ENCODE measurements at places on chromosomes 3 and 15.

GRCh38 chr3:70488816-70489215 is 176.4 kb upstream of the MDFIC2 start:
- no peak for DNase-seq

GRCh38 chr15:81954158-81954783 is 91.5 kb downstream of the MEX3B start:
- no peak for DNase-seq

- DNase-seq: peak; percentile 71
Measured at GRCh38 chr3:49397470-49397869, 14.3 kb downstream of the RHOA start.

- no peak for DNase-seq
Measured at GRCh38 chr3:126292318-126293070, 64.7 kb downstream of the KLF15 start.

GRCh38 chr3:189084620-189085019 is 87.2 kb upstream of the TPRG1 start:
- no peak for DNase-seq

GRCh38 chr3:196619223-196619622 is 20.3 kb upstream of the NRROS start:
- no peak for DNase-seq

- DNase-seq: peak; percentile 49
Measured at GRCh38 chr15:44713006-44713966, 2.0 kb downstream of the B2M start.

- DNase-seq: no peak
Measured at GRCh38 chr15:27490867-27491595, 520.0 kb downstream of the GABRG3 start.

DNA sequence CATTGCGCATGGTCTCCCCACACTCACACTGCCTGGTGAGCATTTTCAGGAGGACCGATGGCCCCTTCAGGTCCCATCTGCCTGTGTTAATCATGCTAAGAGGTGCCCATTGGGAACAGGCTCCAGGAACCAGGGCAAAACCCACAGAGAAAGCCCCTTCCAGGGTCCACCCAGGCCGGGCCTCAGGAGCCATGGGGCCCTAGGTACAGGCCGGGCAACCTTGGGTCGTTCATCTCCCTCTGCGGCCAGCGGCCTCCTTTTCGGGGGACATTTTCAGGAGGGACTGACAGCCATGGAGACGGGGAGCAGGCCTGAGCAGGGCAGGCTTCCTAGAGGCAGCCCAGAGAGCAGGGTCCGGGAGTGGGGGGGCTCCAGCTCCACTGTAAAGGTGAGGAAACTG is 68.0 kb upstream of the TAMM41 start:
- no peak for DNase-seq

DNA sequence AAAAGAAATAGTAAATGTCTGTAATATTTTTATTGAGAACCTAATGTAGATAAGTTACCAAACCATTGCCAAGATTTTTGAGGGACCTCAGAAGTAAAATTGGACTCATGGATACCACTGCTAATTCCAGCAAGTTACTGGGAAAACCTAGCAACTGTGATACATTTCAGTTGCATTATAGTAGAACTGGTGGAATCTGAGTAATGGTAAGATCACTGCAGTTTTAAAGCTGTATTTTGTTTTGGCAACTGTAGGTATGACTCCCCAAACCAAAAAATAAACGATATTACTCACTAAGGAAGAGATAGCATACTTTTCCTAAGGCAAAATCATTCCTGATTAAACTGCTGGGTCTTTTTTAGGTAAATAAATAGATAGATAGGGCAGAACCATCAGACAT is 54.0 kb downstream of the ARMC8 start:
- DNase-seq: peak; percentile 27

GRCh38 chr3:180828001-180828720 is 84.3 kb upstream of the FXR1 start:
- DNase-seq: no peak

- DNase-seq: no peak
Measured at GRCh38 chr15:42914728-42915497, 5.7 kb downstream of the TTBK2 start.

DNA sequence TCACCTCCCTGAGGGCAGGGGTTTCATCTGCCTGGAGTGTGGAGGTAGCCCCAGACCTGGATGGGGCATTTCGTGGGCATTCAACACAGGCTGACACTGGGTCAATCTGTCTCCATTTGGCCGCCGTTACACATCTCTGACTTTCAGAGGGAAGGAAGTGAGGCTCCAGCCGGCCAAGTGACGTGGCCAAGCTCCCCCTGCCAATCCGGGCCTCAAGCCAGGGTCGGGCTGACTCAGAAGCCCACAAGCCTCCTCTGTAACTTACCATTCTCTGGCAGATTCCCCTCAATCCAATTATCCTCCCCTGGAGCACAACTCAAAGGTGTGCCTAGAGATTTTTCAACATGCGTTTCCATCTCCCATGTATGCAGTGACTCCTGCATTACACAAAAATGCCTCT is 227.6 kb downstream of the KLF13 start:
- DNase-seq: peak; percentile 91

DNA sequence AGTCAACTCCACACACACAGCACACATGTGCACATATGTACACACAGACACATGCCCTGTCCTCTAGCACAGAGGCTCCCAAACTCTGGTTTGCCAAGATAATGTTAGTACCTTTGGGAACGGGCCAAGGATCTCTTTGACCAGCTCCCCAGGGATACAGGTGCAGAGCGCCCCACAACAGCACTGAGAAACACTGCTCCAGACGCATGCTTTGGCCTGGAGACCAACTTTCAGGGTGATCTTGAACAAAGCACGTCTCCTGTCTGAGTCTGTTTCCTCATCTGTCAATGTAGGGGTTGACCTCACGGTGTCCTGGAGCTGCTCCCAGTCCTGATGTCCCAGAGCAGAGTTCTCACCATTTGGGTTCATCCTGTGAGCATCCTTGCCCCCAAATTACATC is 15.9 kb upstream of the SKOR1 start:
- DNase-seq: no peak

DNA sequence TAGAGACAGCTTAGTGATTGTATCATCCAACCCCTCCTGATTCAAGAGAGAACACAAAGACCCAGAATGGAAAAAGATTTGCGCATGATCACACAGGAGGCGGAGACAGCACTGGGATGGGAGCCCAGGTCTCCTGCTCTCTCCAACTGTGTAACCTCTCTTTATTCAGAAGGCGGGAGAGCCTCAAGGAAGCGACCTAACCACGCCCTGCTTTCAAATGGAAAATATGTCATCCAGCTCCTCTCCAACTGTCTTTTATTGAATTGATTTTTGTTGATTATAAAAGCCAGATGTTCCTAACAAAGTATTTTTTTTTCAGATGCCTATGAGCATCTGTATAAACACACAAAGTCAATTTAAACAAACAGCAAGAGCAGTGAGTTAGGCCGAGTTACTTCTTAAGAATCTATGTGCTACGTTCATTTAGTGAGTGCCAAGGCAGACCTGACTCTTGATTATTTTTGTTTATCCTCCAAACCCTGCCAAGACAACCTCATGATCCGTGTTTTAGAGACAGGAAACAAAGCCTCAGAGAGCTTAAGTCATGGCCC is 74.5 kb downstream of the BFSP2 start:
- DNase-seq: peak; percentile 66

- DNase-seq: no peak
Measured at GRCh38 chr3:129313415-129313664, 34.7 kb downstream of the HMCES start.

GRCh38 chr15:45637141-45637540 is 2.3 kb downstream of the SQOR start:
- no peak for DNase-seq

DNA sequence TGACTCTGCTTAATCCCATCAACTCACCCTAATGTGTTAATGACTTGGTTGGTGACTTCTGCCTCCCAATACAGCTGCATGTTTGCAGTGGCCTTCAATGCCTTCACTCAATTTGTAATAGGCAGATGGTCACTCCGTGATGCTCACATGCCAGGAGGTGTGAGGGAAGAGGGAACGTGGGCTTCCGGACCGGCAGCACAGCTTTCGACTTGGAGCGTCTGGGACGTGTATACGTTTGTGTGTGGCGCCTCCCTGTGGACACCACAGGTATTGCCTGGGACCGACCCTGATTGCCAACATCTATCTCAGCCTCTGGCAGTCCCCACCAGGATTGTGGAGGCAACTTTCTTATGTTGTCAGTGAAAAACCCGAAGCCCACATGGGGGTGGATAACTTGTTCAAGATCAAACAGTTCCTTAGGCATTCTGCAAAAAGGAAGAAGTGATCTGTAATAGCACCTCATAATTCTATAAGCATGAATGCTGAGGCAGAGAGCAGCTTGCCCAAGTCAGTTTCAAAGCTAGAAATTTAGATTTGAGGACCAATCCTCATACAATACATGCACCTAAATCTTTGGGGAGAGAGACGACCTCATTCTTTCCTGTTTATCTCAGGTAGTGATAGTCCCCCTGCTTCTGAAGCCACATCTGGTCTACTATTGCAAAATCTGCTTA is 16.9 kb downstream of the MRPL46 start:
- DNase-seq: peak; percentile 78

DNA sequence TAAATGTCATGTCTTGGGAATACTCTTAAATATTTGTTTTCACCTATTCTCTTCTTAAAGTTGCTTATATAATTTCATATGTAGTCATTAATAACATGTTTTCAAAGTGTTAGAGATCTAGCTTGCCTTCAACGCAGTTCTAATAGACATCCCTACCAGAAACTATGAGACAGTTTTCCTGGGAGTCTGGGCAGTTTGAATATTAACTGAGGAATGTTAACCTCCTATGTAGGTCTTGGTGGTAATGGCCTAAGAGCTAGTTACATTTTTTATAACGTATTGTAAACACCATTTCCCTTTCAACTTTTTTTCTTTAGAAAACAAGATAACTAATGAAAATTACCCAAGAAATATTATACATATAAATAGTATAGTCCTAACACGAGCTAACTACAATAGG is 328.2 kb downstream of the TIGIT start:
- DNase-seq: no peak

DNA sequence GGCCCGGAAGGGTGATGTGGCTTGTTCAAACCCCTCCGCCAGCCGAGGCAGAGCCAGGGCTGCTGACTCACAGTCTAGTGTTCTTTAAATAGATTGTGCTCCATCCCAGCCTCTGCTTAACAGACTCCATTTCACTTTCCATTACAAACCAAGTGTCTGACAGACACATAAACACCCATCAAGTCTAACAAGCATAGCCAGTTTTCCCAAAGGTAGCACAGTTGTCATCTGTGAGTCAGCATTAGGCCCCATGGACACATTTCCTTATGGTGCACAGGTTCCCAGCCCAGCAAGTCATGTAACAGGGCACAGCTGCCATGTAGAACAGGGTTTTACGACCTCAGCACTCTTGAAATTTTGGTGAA is 109.9 kb upstream of the RAP2B start:
- peak; percentile 86 for DNase-seq

GRCh38 chr3:144324076-144324475 is 352.5 kb downstream of the DIPK2A start:
- no peak for DNase-seq

GRCh38 chr15:82649226-82649999 is 2.2 kb upstream of the CPEB1 start:
- DNase-seq: no peak

GRCh38 chr3:19457449-19457848 is 309.1 kb downstream of the KCNH8 start:
- DNase-seq: no peak

DNA sequence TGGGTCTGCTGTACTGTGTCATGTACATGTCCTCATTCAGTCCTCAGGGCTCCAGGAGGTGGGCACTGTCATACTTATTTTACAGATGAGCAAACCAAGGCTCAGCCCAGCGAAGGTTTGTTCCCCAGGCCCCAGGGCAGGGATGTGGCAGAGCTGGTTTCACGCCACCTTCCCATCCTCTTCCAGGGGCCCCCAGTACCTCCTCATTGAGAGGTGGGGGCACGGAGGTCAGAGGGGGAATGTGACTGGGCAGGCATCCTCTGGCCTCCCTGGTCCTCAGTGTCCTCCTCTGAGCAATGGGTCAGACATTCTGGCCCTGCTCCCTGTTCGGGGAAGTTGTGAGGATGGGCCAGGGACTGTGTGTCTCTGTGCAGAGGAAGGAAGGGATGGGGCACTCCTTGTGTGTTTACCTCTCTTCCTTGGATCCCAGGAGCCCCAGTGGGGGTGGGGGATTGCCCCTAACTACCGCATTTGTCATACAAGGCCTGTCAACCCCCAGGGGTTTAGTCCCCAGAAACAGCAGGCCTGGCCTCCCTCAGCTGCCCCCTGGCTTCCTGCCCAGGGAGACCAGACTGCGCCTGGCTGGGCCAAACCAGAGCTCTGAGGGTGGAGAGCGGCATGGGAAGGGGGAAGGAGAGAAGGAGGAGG is 65.9 kb upstream of the LCTL start:
- DNase-seq: peak; percentile 44

DNA sequence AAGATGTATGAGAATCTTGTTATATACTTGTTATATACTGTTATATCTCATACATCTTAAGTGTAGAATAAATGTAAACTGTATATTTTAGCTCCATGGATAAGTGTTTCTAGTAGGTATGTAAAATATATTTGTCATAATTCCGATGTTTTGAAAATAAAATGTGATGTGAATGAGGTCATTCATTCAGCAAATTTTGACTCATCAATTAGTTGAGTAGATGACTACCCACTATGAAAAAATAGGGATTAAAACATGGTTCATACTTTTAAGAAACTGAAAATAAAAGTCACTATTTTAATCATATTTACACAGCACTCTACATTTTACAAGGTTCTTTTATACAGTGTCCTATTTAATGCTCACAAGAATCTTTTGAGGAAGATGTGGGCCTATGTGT is 28.4 kb upstream of the CNTN3 start:
- DNase-seq: no peak

DNA sequence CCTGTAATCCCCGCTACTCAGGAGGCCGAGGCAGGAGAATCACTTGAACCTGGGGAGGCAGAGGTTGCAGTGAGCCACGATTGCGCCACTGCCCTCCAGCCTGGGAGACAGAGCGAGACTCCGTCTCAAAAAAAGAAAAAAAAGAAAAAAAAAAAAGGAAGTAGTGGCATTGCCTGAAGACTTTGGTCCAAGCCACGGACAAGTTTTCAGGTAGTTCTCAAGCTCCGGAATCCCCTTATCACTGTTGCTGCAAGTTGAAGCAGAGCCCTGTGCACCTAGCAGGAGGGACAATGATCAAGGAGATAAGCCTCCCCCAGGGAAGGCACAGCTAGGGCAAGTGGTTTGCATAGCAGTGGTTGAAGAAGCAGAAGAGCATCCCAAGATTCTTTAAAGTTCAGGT is 97.6 kb downstream of the MEX3B start:
- no peak for DNase-seq
